ENCODE measurements at places on chromosomes 4 and X.
A peak's percentile ranks its signal among the peaks of the same experiment; 100 is the strongest.

GRCh38 chr4:139913398-139913990, 240.5 kb downstream of the MAML3 start:
- no peak for DNase-seq

GRCh38 chr4:3700223-3700622, 66.0 kb upstream of the ADRA2C start:
- DNase-seq = no peak

GRCh38 chr4:22531311-22532019, 15.6 kb upstream of the ADGRA3 start:
- DNase-seq = no peak

DNA sequence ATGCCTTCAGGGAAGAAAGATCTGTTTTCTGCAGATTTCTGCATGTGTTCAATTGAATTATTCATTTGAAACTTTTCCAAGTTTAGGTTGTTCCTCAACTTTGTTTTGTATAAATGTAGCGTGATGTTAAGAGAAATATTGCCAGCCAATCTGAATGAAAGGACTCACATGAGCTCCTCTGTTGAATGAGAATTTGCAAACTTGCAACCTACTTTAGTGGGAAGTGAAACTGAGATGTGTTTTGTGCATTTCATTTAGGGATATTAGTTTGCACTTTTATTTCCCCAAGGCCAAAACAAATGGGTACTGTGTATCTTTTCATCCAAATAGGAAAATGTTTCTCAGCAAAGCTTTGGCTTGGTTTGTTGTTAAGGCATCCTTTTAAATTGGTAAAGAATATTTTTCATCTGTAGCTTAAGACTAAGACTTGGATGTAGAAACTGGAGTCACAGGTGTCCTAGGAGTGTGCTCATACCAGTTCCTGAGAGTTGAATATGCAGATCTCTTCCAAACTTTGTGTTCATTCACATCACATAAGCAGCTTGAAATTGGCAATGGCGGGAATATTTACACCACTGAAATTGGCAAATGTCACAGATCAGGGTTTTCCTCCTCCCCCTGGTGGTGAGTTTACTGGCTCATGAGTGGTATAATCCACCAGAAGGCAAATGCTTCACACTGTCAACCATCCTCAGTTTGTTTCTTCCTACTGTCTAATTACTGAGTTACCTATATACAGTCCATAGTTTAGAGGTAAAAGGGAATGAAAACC, 193.6 kb upstream of the BANK1 start:
- DNase-seq = no peak

- no peak for DNase-seq
These were observed 8.3 kb downstream of the SLC10A6 start for GRCh38 chr4:86840858-86841257.

GRCh38 chr4:6468376-6468775, 4.0 kb downstream of the PPP2R2C start:
- DNase-seq = peak; percentile 11

- no peak for DNase-seq
These were observed 38.8 kb upstream of the CAPN6 start for GRCh38 chrX:111309083-111309482.

- DNase-seq = no peak
These were observed 658 bp downstream of the SH3TC1 start for GRCh38 chr4:8199594-8200301.

DNA sequence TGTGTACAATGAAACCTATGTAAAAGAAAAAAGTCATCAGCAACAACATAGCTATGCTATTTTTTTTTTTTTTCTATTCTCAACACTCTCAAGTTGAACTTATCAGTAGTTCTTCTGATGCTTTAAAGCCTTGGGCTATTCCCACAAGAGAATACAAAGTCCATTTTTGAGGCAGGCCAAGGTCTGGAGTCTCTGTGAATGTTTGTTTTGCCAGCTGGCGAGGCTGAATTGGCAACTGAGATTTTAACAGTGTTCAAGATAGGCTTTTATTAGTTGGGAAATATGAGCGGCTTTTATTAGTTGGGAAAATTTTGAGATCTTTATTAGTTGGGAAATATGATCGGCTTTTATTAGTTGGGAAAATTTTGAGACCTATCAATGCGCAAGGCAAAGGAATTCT, 336.6 kb downstream of the SLITRK2 start:
- DNase-seq = no peak

GRCh38 chrX:30589146-30589888, 11.8 kb upstream of the TASL start:
- DNase-seq = no peak

GRCh38 chr4:6688879-6689505, 4.7 kb upstream of the S100P start:
- peak; percentile 82 for DNase-seq

All from activated naive CD8-positive, alpha-beta T cell treated with anti-CD3 and anti-CD28 coated beads, Interleukin-2, amount 10 ng/mL, durations not matched to agents 7 days and 5 days (primary cell).